ENCODE measurements at places on chromosomes 5 and 9. TPM values are rescaled to one million over a fixed set of nuclear protein-coding genes. Genes with fewer than 3 reads are reported as not detected.

ADGRD2 gene
- not detected for total RNA-seq

TMEM252 gene
- not detected for total RNA-seq

RNF183 gene
- not detected for total RNA-seq

TBCA gene
- total RNA-seq: 81.2 TPM

IL13 gene
- not detected for total RNA-seq

CYLC2 gene
- not detected for total RNA-seq

GPRIN1 gene
- total RNA-seq: 4.3 TPM

STOM gene
- total RNA-seq: 67.7 TPM
